CD4-positive, alpha-beta T cell treated with Interferon alpha-2 for 1 hour (primary cell): ENCODE measurements at places on chromosomes 12 and 14.
A peak's percentile ranks its signal among the peaks of the same experiment; 100 is the strongest.

DNA sequence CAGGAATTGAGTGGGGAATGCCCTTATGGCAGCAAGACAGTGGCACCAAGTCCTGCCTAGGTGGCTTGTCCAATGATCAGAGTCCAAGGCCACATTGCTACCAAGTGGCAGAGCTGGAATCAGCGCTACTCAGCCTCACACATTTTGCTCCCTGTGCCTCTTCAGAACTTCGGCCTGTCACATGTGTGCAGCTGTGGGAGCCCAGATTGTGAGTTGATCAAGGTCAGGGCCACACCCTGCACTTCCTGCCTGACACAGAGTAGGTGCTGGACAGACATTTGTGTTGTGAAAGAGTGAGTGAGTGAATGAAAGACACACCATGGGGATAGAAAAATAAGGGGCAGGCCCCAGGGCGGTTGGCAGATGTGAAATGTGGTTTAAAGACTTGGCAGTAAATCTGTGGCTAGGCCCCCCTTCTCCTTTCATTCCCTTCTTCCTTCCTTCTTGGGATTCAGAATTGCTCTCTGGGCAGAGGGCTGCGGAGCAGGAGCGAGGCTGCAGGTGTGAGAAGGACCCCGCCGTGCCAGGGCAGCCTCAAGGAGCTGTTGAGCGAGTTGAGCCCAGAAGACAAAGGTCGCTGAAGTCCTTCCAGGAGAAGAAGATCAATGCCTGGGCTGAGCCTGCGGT, 83.5 kb downstream of the SLC25A47 start:
- peak; percentile 52 for DNase-seq

DNA sequence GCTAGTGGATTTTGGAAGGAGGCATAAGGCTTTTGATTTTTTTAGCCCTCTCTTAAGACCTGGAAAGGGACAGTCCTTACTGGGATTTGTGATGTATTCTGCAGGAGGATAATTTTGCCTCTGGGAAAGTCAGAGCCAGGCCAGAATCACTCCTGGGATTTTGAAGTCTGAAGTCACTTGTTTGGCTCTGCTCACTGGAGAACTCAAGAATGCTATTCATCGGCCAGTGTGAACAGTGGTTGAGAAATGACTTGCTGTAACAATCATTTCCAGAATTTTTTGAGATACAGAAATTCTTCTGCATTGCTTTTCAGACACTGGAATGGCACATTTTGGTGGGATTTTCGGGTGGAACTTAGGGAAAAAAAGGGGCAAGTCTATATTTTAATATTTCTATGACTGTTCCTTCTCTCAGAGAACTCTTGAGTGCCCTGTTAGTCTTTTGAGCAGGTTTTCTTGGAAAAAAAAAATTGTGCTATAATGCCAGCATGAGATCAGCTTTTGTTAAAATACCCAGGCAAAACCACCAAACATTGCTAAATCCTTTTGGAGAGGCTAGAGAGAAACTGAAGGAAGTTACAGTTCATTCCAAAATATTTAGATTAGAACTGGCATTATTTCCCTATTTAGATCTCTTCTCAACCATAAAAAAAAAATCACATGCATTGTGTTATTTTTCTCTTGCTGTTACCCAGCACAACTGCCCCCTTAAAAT, 26.1 kb upstream of the BHLHE41 start:
- no peak for DNase-seq

DNA sequence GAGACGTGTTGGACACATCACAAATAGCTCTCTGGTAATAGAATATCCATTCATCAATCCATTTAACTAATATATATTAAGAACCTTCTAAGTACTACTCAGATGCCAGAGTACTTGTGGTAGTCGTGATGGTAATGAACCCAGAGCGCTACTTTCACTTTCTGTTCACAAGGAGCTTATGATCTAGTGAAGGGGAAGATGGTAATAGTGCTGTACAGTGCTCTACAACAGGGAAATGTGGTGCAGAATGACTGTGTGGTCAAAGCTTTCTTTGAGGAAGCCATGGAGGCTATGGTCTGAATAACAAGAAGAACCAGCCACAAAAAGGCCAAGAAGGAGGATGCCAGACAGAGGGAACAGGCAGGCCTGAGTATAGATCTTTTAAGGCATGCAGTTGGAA, 212.0 kb downstream of the PTPRO start:
- peak; percentile 28 for DNase-seq

- no peak for DNase-seq
Observed at GRCh38 chr12:47858511-47859266, 39.0 kb upstream of the HDAC7 start.

DNA sequence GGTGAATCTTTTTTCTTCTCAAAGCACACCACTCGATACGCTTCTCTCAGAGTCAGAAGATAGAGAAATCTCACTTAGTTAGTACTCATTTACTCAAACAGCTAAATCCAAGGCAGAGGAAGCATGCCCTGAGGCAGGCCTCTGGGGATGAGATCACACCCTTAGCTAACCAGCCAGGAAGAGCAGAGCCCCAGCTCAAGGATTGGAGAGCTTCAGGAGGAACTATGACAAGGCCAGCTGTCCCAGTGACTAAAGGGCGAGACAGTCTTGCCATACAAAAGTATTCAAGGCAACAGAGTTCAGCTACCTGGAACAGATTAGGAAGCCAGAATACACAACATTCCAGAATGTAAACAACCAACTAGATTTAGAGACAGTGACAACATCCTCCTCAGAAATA, 197.7 kb upstream of the CCDC196 start:
- DNase-seq, result no peak

DNA sequence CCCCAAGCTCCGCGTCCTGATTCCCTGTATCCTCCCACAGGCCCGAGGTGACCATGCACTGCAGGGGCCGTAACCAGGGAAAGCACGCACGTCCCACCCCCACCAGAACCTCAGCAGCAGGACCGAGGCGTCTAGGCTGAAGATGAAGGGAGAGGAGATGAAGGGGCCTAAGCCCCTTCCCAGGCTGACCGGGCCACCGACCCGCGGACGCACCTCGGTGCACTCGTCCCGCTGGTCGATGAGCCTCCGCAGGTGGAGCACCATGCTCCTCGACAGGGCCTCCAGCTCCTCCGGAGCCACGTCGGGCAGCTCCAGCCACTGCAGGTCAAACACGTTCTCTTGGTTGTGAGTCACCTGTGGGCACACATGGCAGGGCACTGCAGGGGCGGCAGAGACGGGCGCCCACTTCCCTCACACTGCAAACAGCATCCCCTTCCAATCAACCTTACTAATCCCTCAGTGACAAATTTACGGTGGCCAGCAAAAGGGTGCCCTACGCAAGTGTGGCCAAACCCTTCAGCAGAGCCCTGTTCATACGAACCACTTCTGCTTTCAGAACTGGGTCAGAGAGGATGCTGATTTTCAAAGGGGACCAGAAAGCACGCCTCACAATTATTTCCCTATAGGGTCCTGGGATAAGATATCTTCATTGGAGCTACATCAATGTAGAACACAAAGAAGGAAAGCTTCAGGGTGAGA, 77.8 kb downstream of the CCDC88C start:
- no peak for DNase-seq

GRCh38 chr12:5376591-5377207, 55.2 kb upstream of the NTF3 start:
- DNase-seq, result no peak

DNA sequence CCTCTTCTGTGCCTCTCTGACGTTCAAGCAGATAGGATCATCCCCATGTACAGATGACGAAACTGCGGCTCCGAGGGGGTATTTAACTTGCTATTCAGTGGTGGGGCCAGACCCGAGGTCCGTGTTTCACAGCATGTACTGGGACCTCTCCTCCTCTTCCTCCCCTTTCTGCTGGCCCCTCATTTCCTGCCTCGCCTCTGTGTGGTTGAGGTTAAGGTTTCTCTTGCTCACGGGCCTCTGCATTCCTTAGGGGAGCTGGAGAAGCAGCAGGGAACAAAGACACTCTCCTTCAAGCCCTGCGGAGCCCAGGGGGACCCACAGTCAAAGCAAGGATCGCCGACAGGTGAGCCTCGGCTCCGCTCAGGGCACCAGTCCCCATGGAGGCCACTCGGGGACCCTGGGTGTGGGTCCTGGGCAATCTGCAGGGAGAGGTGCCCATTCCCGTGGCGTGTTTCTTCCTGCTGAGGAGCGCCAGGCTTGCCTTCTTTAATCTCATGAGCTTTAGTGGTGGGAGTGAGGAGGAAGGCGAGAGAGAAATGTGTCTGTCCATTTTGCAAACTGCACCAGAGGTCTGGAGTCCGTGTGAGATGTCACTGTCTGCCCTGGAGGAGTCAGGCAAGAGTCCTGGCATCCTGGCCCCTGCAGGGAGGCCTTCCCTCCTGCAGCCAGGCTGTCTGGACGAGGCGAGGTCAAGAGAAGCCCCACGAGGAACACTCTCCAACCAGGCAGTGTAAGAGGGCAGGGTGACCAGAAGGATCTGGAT, 45.0 kb downstream of the SLC6A12 start:
- no peak for DNase-seq

- DNase-seq, result no peak
Observed at GRCh38 chr14:97021001-97021400, 223.8 kb downstream of the VRK1 start.

DNA sequence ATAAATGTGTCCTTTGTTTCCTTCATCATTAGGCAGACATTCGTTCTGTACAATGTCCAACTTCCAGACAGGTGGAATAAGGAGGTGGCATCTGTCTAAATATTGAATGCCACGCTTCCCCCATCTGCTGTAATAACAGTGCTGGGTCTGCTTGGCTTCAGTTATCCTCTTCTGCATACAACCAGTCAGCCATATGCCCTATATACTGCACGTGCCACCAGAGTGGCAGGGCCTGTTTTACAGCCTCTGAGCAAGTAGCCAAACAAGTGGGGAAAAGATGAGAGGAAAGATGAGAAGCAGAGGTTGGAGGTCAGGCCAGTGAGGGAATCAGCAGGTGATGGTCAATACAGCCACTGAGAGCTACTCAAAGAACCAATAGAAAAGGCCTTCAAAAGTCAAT, 55.4 kb downstream of the OTX2 start:
- no peak for DNase-seq

DNA sequence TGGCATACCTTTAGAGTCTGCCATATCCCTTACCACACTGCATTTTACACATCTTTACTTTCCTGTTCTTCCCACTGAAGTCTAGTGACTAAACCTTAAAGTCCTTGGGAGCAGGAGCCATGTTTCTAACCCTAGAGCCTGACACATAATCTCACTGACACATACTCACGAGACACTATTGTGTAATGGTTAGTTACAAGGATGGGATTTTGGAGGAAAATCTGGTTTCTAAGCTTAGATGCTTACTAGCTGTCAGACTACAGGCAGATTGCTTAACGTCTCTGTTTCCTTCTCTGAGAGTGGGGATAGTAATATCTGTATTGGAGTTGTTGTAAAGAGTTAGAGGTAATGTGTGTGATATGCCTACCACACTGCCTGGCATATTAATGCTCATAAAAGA, 6.2 kb upstream of the DYRK4 start:
- no peak for DNase-seq

- DNase-seq, result no peak
Observed at GRCh38 chr12:125143491-125143890, 78.3 kb downstream of the AACS start.

DNA sequence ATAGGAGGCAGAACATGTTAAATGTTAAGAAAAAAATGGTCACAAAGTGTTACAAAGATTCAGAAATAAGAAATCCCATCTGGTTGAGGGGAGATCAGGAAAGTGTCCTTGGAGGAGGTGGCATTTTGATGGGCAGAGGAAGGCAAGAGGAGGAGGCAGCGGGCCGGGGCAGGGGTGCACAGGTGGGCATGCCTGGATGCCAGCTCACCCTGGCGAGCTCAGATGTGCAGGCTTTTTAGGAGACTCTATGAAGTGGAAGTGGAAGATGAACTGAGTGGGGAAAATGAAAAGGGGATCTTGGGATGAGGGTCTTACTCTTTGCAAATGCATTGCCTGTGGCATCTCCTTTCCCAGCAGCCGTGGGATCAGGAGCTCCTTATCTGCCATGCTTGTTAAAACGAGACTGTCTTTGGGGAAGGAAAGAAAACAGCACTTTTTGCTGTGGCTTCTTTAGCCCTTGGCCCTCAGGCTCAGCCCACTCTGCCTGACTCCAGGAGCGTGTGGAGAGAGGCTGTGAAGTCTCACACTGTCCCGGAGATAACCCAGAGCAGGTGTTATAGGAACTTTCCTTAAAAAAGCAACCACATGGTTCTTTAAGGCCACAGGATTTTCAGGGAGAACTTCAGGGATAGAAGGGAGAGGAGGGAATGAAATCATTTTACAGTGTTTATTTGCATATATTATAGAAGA, 62.6 kb downstream of the ELK3 start:
- no peak for DNase-seq

GRCh38 chr14:57199921-57200320, 68.8 kb downstream of the EXOC5 start:
- DNase-seq, result no peak

GRCh38 chr12:65162609-65163008, 6.8 kb upstream of the LEMD3 start:
- no peak for DNase-seq

DNA sequence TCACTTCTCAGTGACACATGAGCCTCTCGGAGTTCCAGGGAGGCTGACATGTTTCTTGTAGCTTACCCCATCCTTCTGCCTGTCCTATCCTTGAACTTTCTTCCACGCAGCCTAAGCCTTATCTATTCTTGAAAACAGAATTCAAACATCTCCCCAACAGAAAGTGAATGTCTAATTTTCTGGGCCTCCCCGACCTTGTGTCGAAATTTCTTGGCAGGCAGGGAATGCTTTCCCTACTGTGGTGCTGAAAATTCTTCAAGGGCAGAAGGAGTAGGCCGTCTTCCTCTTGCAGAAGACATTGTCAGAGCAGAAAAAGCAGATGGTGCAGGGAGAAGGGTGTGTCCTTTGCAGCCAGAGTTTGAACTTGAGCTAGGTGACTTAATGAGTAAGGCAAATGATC, 63.0 kb upstream of the TCL1B start:
- no peak for DNase-seq

DNA sequence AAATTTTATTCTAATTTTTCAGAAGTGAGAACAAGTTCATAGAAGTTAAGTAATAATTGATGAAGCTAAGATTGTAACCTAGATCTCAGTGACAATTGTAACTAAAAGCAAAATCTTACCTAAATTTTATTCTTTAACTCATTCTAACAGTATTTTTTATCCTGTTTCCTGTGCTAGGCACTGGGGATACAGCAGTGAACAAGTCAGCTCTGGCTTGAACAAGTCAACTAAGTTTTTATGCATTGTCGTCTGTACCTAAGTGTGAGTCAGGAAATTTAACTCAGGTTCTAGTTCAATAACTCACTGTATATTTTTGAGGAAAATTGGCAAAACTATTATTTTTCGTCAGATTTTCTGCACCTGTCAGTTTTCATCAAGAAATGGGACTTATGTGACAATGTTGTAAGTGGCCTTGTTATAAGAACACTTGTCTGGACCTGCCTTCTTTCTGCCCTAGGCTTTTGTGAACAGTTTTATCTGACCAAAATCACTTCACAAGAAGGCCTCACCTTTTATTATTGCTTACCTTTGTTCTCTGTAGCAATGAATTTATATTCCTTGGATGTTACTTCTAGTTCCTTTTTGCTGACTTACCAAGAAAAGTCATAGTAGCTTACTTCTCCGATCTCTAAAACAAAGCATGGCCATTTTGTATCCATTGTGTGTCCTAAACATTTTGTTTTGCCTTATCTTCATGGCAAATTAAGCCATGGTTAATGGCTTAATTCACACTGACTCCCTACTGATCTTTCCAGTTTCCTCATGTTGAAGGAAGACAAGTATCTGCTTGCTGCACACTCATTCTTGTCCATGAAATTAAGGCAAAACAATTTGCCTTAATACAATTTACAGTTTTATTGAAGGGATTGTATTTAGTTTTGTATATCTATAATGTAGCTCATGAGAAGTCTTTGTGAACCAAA, 2.7 kb downstream of the TMTC3 start:
- DNase-seq, result no peak

- DNase-seq, result peak; percentile 8
Observed at GRCh38 chr14:102046337-102047278, 40.2 kb downstream of the HSP90AA1 start.
